ENCODE measurements at places on chromosomes 5 and 9.

GRCh38 chr5:37850226-37850865 lies 10.5 kb upstream of the GDNF start:
- no peak for DNase-seq

GRCh38 chr9:105236261-105236660 lies 8.2 kb upstream of the SLC44A1 start:
- DNase-seq: no peak

GRCh38 chr5:81924442-81924841 lies 47.4 kb upstream of the ATG10 start:
- DNase-seq: peak; percentile 62

- DNase-seq: no peak
Measured at GRCh38 chr9:91073049-91073810, 271.6 kb downstream of the SYK start.

- DNase-seq: peak; percentile 35
Measured at GRCh38 chr5:147234825-147235635, at the start of gene STK32A. STK32A (plus strand) TSS chr5:147235026; CDS start chr5:147239635, 4,609 bp downstream.

All from globus pallidus (tissue), 1 donor.